Heart right ventricle (tissue), 16 donors: ENCODE measurements at places on chromosomes 13 and 19. TPM values are rescaled to one million over a fixed set of nuclear protein-coding genes. Genes with fewer than 3 reads are reported as not detected.
A peak's percentile ranks its signal among the peaks of the same experiment; 100 is the strongest.

DNA sequence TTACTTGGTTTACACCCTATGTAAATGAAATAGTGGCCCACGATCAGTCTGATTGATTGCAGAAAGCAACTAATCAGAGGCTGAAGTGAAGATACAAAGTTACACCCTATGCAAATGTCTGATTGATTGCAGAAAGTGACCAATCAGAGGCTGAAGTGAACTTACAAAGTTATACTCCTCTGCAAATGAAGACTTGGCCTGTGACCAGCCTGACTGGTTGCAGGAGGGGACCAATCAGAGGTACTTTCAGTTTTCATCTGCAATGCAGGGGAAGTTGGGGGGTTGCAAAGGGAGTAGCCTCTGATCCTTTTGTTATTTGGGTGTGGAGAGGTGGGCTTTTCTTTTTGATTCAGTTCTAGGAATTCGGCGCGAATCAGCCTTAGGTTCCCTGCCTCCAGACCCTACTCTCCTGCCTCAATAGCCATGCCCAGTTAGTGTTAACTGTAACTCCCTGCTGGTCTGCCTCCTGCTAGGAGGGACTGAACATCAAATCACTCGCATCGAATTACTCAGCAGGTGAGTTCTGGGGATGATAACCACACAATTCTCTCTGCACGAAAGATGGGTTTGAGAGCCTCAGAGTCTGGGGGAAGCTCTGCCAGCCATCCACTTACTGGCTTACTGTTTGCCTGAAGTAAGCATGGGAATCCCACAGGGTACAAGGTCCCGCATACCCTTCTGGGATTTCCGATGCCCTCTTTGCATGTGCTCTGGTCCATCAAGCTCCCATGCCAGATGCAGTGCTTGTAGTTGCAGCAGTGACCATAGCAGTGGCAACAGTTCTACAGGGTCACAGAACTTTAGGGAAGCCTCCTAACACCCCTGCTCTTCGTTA is 7.5 kb downstream of the ARL11 start:
- H3K4me3 ChIP-seq, result no peak overlapping the region
- H3K4me1 ChIP-seq, result no peaks in the 10 kb centered on the region
- DNase-seq, result no peak
- no peaks in the 10 kb centered on the region for H3K27me3 ChIP-seq

- H3K27ac ChIP-seq, result no peak within 1 kb of the TSS
- no peak within 1 kb of the TSS for H3K4me3 ChIP-seq
- H3K4me1 ChIP-seq, result no peaks in the 10 kb centered on the region
- H3K36me3 ChIP-seq, result no peaks in the 10 kb centered on the region
- H3K27me3 ChIP-seq, result peaks cover 55% of the 10 kb centered on the region
- DNase-seq, result no peak
Observed at GRCh38 chr19:7701654-7702457, at the start of gene FCER2. Gene FCER2, minus strand, starts transcription at chr19:7702131. Its CDS starts 2,371 bp downstream, at chr19:7699760.

Gene NPAS1
- total RNA-seq, result 0.17 TPM

GRCh38 chr13:35475212-35475959 is 1.1 kb downstream of the MAB21L1 start:
- H3K36me3 ChIP-seq, result no peaks in the 10 kb centered on the region
- no peaks in the 10 kb centered on the region for H3K4me1 ChIP-seq
- no peaks in the 10 kb centered on the region for H3K27me3 ChIP-seq
- DNase-seq, result peak; percentile 56

DNA sequence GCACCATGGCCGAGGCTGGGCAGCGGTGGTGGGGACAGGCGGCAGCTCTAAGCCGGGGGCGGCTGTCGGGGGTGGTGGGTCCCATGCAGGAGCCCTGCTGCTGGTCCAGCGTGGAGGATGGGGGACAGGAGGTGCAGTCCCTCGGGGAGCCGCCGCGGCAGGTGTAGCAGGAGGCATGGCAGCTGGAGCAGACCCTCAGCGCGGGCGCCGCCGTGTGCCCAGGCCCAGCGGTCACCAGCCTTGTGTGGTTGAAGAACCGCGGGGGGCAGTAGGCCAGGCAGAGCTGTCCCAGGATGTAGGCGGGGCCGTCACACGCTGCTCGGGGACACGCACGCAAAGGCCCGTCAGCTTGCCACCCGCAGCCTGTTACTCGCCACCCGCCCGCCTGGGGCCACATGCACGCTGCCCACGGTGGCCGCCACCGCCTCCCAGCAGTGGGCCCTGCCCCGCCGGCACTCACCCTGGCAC is 2.9 kb upstream of the C19orf25 start:
- H3K36me3 ChIP-seq, result no peaks in the 10 kb centered on the region
- DNase-seq, result no peak
- no peak overlapping the region for H3K4me3 ChIP-seq
- H3K27me3 ChIP-seq, result no peaks in the 10 kb centered on the region
- peaks cover 9% of the 10 kb centered on the region for H3K4me1 ChIP-seq

Gene FBXO27
- 11.9 TPM for total RNA-seq

- no peaks in the 10 kb centered on the region for H3K27me3 ChIP-seq
- H3K4me3 ChIP-seq, result peak overlapping the region; percentile 6
- no peaks in the 10 kb centered on the region for H3K36me3 ChIP-seq
- DNase-seq, result no peak
- peaks cover 100% of the 10 kb centered on the region for H3K4me1 ChIP-seq
Observed at GRCh38 chr19:38655148-38655824, 7.8 kb downstream of the ACTN4 start.

Gene ZNF223
- 3.7 TPM for total RNA-seq

Gene COL4A1
- total RNA-seq, result 144 TPM

Gene FCAR
- not detected for total RNA-seq

DNA sequence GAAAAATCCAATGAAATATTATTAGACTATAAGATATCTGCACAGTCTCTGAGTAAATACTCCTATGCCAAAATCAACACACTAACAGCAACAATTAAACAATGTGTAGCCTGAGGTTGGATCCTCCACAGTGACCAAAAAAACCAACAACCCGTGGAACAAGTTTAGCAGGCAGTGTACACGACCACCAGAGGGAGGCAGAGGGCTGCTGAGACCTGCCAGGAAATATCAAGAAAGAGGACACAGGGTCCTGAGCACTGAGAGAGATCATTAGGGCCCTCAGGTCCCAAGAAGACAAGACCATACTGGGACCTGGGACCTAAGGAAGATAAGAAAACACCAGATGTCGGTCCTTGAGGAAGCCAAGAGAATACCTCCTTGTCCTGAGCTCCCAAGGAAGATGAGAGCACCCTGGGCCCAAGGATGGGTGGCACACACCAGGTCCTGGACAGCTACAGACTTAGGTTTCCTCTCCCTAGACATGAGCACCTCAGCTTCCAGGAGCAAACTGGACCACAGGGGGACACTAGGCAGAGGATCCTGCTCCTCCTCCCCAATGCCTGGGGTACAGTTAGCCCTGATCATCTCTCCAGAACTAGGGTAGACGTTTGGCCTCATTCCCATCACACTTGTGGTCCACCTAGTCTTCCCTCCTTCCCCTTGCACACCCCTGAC is 822 bp upstream of the ZNF274 start:
- H3K36me3 ChIP-seq, result peaks cover 43% of the 10 kb centered on the region
- peak; percentile 30 for DNase-seq
- peak overlapping the region; percentile 97 for H3K4me3 ChIP-seq
- peaks cover 6% of the 10 kb centered on the region for H3K4me1 ChIP-seq

DNA sequence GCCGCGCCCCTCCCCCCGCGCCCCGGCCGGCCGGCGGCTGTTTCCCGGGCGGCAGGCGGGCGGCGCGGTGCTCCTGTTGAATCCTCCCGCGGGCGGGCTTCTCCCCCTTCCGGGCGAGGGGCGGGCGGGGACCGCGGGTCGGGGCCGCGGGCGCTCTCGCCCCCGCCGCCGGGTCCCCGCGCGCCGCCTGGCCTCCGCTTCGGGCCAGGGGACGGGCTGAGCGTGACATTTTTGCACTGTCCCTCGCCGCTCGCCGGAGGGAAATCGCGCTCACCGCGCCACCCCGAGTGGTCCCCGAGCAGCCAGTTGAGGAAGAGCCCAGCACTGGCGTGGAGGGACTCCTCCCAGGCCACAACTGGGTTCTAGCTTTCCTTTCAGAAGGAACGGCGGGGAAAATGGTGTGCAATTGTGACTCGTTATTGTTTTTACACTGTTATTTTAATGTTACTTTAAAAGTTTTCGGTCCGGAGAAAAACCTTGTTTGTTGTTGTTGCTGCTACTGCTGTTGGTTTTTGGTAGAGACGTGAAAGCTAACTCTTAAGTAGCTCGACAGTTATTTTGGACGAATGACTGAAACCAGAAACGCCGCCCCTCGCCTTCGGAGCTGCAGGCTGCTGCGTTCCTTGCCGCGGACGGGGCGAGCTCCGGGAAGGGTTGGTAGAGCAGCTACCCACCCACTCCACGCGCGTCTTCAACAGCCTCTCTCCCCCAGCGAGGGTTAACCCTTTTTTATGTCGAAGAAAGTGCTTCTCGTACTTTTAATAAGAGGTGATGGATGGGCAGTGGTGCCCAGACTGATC is 959 bp downstream of the PDS5B start:
- peak overlapping the region; percentile 91 for H3K27ac ChIP-seq
- peak overlapping the region; percentile 58 for H3K4me3 ChIP-seq
- no peaks in the 10 kb centered on the region for H3K27me3 ChIP-seq
- peaks cover 11% of the 10 kb centered on the region for H3K4me1 ChIP-seq
- H3K36me3 ChIP-seq, result no peaks in the 10 kb centered on the region

Gene TPM4
- total RNA-seq, result 88.1 TPM

Gene GFY
- total RNA-seq, result not detected

Gene WDR83
- total RNA-seq, result 8.1 TPM

Gene CYP2A7
- not detected for total RNA-seq

DNA sequence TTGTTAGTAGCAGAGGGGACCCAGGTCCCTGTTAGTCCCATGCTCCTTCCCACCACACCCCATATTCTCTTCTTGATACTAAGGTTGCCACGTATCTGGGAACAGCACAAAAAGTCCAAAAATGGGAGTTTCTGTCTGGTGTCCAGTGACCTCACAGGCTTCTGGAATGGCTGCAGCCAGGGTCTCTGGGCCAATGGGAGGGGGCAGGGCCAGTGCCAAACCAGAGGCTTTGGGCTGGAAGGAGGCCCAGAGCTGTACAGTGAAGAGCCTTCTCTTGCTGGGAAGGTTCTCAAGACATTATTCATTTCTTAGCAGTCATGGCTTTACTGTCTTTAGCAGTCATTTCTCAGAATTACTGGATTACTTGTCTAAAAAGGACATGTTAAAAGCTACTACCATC is 119.2 kb downstream of the FRY start:
- H3K27me3 ChIP-seq, result no peaks in the 10 kb centered on the region
- H3K4me1 ChIP-seq, result peaks cover 23% of the 10 kb centered on the region
- H3K4me3 ChIP-seq, result no peak overlapping the region
- peak; percentile 73 for DNase-seq
- H3K27ac ChIP-seq, result peak overlapping the region; percentile 89
- H3K36me3 ChIP-seq, result no peaks in the 10 kb centered on the region

- no peaks in the 10 kb centered on the region for H3K27me3 ChIP-seq
- no peaks in the 10 kb centered on the region for H3K36me3 ChIP-seq
- no peaks in the 10 kb centered on the region for H3K4me1 ChIP-seq
Observed at GRCh38 chr19:44207126-44207803, 5.1 kb upstream of the ZNF227 start.

Gene CYP4F2
- not detected for total RNA-seq

GRCh38 chr19:18046059-18046718 is 38.2 kb downstream of the ARRDC2 start:
- H3K27me3 ChIP-seq, result no peaks in the 10 kb centered on the region
- no peak overlapping the region for H3K27ac ChIP-seq
- H3K4me3 ChIP-seq, result no peak overlapping the region
- no peaks in the 10 kb centered on the region for H3K36me3 ChIP-seq
- H3K4me1 ChIP-seq, result peaks cover 49% of the 10 kb centered on the region
- DNase-seq, result no peak

- H3K36me3 ChIP-seq, result no peaks in the 10 kb centered on the region
- peak within 1 kb of the TSS; percentile 96 for H3K27ac ChIP-seq
- no peaks in the 10 kb centered on the region for H3K27me3 ChIP-seq
- peak; percentile 74 for DNase-seq
- peak within 1 kb of the TSS; percentile 86 for H3K4me3 ChIP-seq
Observed at GRCh38 chr19:12956446-12957388, at the start of gene GADD45GIP1. Gene GADD45GIP1, minus strand, starts transcription at chr19:12957223. Its CDS starts 11 bp downstream, at chr19:12957212.

DNA sequence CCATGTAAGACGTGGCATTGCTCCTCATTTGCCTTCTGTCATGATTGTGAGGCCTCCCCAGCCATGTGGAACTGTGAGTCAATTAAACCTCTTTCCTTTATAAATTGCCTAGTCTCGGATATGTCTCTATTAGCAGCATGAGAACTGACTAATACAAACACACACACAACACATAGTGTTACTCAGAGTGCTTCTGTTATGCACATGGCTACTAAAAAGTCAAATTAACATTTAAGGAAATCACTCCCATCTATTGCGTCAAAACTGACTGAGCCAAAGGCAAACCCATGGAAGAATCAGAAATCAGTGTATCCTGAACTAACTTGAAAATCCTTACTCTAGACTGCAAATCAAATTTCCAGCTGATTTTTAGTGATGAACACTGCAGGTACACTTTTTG is 209.2 kb downstream of the RBM26 start:
- no peak for DNase-seq
- no peaks in the 10 kb centered on the region for H3K36me3 ChIP-seq
- no peak overlapping the region for H3K27ac ChIP-seq
- H3K4me3 ChIP-seq, result no peak overlapping the region
- no peaks in the 10 kb centered on the region for H3K27me3 ChIP-seq
- no peaks in the 10 kb centered on the region for H3K4me1 ChIP-seq

Gene KIR3DL1
- not detected for total RNA-seq

Gene NOVA2
- 6.1 TPM for total RNA-seq

GRCh38 chr19:6765738-6766356 is 1.4 kb downstream of the SH2D3A start:
- H3K4me1 ChIP-seq, result peaks cover 22% of the 10 kb centered on the region
- H3K36me3 ChIP-seq, result no peaks in the 10 kb centered on the region
- H3K27me3 ChIP-seq, result peaks cover 41% of the 10 kb centered on the region
- no peak for DNase-seq

DNA sequence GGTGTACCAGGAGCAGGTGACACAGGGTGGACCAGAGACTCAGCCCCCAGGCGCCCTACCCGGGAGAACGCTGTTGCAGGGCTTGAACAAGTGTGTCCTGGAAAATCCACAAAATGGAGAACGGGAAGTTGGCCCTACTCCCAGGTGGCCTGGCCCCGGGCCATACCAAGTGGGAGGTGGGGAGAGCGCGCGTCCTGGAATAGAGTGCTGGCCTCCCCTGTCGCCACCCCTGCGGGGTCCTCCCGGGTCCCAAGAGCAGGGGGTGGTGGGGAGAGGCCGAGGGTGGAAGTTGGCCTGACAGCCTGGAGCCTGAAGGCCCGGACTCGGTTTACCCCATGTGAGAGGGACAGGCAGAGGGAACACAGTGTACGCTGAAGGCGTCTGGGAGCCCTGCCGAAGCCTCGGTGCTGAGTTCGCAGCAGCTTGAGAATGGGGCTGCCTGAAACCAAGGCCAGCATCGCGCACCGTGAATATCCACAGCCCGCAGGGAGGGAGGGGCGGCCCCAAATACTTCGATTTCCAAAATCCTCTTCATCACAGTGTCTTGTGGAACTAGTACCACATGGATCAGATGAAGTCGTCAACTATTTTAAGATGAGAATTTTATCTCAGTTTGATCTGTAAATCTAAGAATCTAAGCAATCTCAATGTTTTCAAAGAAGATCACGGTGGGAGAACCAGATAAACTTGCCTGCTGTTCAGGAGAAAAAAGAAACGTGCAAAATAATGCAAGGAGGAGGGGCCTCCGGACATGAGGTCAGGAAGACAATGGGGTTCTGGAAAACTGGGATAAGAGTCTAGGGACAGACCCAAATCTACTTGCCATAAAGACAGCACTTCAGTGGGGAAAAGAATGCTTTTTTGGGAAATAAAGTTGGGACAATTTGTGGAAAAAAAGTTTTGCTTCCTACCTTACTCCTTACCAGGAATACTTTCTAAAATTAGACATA is 10.4 kb upstream of the KLF16 start:
- H3K4me3 ChIP-seq, result peak overlapping the region; percentile 87
- H3K27ac ChIP-seq, result peak overlapping the region; percentile 92
- no peaks in the 10 kb centered on the region for H3K27me3 ChIP-seq
- peaks cover 49% of the 10 kb centered on the region for H3K4me1 ChIP-seq
- H3K36me3 ChIP-seq, result no peaks in the 10 kb centered on the region

Gene PRX
- total RNA-seq, result 3.4 TPM
